Activated T-helper 2 cell treated with anti-CD3 and anti-CD28 coated beads, Interferon-gamma antibody, Interleukin-2, Interleukin-4, amounts not matched to agents 10 μg/mL and 5 μg/mL and 100 μg/mL, durations not matched to agents 14 hours and 24 hours and 36 hours (primary cell): ENCODE measurements at places on chromosomes 6 and 20.
A peak's percentile ranks its signal among the peaks of the same experiment; 100 is the strongest.

GRCh38 chr6:128311944-128312570, 208.3 kb downstream of the PTPRK start:
- no peak for DNase-seq

DNA sequence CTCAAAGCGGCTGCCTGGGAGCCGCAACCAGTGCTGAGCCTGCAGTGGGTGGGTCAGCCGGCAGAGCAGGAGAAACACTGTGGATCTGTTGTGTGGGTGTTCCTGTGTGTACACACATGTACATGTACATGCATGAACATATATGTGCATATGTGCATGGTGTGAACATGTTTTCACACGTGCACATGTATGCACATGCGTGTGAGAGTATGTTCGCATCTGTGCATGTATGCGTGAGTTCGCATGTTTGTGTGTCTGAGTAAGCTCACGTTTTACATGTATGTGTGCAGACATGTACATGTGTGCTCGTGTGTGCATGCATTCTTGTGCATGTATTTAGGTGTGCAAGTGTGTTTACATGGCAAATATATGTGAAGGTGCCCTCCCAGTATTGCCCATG, 302.6 kb downstream of the CDH4 start:
- DNase-seq: no peak

DNA sequence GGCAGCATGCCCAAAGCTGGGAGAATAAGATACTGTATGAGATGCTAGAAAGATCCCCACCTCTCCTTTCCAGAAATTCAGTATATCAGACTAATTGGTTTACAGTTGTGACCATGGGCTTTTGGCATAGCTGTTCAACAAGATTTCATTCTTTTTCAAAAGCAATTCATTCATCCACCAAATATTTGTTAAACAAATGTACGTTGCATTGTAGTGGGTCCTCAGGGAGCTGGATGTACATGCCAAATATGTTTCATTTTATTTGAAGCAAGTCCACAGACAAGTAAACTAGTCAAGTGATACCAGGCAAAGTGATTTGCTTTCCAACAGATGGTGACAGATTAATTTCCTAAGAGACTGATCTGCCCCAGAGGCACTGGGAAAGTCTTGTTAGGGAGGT, 85.8 kb upstream of the ESR1 start:
- no peak for DNase-seq

GRCh38 chr6:141349710-141350109, 783.0 kb upstream of the GJE1 start:
- DNase-seq: no peak

GRCh38 chr6:132995009-132995408, 180.6 kb downstream of the RPS12 start:
- no peak for DNase-seq

- no peak for DNase-seq
Observed at GRCh38 chr6:119614138-119614537, 264.6 kb upstream of the MAN1A1 start.

DNA sequence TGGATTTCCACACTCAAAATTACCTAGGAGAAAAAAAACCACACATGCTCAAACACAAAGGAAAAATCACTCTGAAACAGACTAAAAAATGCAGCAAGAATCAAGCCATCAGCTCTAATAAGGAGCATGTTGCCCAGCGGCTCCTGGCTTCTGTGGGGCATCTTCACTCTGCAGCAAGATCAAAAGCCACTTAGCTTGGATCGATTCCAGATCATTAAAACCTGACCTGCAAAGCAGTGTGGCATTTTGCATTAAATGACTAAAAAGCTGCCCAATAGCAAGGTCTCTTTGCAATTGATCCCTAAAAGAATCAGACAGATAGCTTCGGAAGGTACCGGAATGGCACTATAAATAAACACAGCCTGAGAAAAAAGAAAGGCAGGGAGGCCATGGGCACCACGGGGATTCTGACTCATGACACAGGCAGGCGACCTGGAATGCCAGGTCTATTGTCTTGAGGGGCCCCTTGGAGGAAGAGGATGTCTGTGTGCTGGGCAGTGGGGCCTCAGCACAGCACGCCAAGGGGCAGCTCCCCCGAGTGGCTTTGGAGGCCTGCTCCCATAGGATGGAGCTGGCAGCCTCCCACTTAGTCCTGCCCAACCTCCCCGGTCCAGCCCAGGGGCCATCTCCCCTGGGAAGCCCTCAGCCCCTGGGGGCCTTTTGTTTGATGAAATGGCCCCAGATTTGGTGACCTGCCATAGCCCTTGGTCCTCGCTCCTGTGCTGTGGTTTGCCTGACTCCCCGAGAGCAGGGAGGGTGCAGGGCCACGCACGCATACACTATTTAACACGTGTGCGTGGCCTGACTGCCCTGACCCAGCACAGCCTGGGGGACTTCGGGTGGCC, 7.6 kb downstream of the LEMD2 start:
- no peak for DNase-seq

DNA sequence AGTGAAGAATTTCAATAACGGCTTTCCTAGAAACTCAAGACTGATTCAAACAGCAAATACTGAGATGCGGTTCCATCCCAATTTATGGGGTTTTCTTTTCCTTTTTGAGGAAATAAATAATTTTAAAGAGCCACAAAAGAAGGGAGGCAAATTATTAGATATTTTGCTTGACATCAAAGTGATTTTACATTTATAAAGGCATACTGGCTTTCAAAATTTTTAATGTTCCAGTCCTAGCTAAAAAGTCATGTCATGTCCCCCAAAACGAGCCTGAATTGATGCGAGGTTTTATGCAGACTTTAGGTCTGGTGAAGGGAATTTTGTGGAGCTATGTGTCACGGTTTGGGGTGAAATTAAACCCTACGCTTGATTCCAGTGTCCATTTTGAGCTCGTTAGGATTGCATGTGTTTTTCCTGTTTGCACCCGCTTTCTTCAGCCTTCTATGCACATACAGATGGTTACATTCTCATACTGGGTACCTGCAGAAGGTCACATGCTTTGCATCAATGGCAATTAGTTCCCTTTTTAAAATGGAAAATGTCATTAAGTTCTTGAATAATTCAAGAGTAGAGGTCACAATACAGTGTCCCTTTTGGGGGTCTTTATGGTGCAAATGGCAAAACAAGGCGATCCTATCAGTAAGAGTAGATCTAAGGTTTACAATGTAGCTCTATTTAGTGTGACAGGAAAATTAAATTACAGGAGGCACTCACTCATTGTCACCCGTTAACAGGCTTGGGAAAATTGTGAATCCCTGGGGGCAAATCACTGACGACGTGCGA, 17.3 kb downstream of the FOXA2 start:
- DNase-seq: no peak

DNA sequence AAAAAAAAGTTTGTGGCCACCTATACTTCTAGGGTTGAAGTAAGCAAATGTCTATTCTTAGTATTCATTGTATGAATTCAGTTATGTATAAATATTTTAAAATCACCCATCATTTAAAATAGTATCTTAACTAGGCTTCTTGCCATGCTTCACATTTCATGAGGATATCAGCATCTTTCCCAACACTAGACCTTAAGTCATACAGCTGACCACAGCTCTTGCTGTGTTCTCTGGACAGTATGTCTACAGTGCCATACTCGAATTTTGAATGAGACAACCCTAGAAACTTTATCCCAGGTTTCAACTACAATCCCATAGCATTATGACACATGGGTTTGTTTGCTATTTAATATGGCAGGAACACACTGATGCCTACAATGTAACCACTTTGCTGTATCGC, 5.2 kb downstream of the TXNDC5 start:
- DNase-seq: no peak

- no peak for DNase-seq
Observed at GRCh38 chr6:129032602-129033001, 149.7 kb downstream of the LAMA2 start.

- no peak for DNase-seq
Observed at GRCh38 chr6:13450628-13451027, 36.8 kb downstream of the GFOD1 start.

DNA sequence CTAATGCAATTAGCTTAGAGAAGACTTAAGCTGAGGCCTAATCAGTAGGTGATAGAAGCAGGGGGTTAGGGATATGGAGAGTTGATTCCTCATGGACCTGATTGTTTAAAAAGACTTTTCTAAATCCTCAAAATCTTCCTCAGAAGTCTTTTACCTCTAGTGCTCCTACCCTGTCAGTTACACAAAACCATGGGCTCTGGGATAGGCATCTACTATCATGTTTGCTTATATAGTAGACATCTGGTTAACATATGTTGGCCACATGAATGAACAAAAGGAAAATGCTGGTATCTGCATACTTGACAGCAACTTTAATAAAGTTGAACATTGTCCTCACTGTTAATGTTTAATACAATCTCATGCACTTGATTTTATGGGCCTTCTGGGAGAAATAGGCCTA, 61.5 kb upstream of the FKBP1C start:
- DNase-seq: no peak

- peak; percentile 7 for DNase-seq
Observed at GRCh38 chr20:41177636-41178035, 40.3 kb downstream of the PLCG1 start.

- DNase-seq: no peak
Observed at GRCh38 chr6:36971921-36972673, 13.9 kb downstream of the MTCH1 start.

GRCh38 chr20:21373436-21373835, 23.9 kb downstream of the NKX2-4 start:
- no peak for DNase-seq

DNA sequence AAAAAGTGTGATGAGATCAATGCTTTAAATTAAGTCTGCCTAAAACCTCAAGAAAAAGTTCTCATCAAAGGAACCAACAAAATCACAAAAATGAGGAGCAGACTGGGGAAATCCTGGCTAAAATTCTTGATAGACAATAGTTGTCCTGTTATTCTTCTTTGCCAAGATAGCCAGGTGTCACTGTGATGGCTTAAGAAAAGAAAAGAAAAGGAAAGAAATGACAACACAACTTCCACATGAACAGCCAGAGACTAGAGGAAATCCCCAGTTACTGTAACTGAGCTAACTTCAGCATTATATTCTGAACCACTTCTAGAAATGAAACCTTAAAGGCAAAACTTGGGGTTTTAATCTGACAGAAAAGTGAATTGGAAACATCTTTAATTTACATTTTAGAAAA, 129.6 kb downstream of the CD24 start:
- DNase-seq: no peak

DNA sequence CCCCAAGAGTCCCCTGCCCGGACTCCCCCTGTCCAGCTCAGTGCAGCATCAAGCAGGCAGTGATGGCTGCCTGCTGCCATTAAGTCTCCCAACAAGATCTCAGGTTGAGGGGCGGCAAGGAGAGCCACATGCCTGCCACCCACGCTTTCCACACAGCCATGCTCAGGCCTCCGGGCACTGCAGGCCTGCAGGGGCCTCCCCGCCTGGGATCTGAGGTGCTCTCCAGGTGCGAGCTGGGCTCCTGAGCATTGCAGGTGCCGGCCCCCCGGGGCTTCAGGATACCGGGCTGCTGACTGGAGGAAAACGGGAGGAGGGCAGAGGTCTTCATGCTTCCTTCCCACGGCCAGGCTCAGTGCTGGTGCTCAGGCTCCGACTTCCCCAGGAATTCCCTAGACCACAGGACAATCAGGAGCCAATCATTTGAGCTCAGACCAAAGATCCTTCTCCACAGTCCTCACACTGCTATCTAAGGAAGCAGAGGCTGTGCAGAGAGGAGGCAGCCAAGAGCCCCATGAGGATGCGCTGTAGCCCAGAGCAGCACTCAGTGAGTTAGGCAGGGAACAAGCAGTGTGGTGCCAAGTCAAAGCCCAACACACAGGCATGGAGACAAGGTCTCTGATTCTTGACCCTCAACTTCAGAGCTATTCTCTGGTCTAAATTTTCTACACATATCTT, 52.7 kb downstream of the PYGB start:
- DNase-seq: no peak

- DNase-seq: peak; percentile 22
Observed at GRCh38 chr6:133983099-133983939, 30.3 kb downstream of the TBPL1 start.

GRCh38 chr6:33488339-33488738, 34.0 kb downstream of the ZBTB9 start:
- no peak for DNase-seq

- no peak for DNase-seq
Observed at GRCh38 chr6:32126880-32127279, 1.2 kb downstream of the ATF6B start.

DNA sequence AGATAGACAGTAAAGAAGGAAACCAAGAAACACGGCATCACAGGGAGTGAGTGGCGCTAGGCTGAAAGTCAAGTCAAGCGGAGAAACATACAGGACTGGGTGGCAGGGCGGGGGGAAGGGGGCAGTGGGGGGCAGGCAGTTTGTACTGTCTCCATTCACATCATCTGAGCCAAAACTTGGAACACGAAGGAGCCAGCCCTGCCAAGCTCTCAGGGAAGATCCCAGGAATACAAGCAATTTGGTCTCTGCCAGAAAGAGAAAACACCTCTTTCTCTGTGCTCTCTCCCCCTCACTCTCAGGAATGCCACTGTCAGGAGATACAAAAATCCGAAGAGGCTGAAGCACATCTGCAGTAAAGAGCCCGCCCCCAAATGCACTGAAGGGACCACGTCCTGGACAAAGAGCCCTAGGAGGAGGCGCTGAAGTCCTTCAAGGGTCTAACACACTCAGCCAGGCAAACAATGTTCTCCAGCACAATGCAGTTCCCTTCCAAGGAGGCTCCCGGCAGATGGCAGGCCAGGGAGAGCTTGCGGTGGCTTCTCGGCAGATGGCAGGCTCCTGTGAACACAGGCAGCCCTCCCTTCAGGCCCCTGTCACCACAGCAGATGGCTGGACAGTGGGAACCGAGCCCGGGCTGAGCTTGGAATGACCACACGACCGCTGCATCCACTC, 90.0 kb downstream of the ATP9A start:
- no peak for DNase-seq

GRCh38 chr20:62617711-62618483, 24.4 kb upstream of the SLCO4A1 start:
- DNase-seq: peak; percentile 45

DNA sequence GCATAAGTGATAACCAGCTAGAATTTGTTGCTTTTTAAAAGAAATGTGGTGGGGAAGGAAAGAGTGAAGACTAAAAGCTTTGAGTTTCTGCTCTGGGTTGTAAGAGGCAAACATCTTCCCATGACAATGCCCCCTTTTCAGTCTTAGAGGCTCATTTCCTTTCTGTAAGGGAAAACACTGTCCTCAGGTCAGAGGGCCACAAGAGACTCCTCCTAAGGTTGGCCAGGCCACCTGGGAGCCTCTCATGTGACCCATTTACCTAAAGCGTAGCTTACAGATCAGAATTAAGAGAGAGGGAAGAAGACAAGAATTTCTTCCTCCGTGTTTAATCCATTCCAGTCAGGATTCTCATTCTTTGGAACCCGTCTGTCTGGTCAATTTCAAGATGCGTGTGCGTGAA, 220.4 kb upstream of the HEY2 start:
- DNase-seq: no peak
